ENCODE measurements at places on chromosomes 4 and X.

GRCh38 chrX:110851780-110852179, 56.2 kb upstream of the CHRDL1 start:
- DNase-seq = no peak

GRCh38 chr4:89538886-89539285, 231.3 kb upstream of the GPRIN3 start:
- DNase-seq = no peak

- DNase-seq = no peak
Measured at GRCh38 chr4:101217353-101218031, 129.8 kb downstream of the PPP3CA start.

DNA sequence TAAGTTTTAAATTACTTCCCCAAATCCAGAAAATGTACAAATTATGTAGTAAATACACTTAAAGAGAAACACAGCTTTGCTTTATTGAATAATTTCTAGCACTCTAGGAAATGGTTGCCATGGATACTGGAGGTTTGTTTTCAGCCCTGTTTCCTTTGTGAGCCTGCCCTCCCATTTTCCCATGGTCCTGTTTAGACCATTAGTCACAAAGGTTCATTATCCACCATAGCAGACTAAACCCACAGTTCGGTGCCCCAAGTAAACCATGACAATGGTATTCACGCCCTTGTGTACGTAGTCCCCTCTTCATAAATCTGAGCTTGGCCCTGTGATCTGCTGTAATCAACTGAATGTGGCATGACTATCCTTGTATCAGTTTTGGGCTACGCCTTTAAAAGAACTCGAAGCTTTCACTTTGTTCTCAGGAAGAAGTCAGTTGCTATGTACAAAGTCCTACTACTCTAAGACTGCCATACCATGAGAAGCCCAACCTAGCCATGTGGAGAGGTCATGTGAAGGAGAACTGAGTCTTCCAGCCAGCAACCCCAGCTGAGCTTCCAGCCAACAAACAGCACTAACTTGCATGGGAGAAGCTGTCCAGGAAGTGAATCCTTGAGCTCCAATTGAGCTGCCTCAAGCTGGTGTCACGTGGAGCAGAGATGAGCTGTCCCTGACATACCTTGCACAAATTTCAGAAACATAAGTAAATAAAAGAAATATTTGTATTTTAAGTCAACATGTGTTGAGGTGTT, 300.4 kb downstream of the LDB2 start:
- DNase-seq = no peak

GRCh38 chr4:931194-931959, 739 bp downstream of the GAK start:
- DNase-seq = no peak

DNA sequence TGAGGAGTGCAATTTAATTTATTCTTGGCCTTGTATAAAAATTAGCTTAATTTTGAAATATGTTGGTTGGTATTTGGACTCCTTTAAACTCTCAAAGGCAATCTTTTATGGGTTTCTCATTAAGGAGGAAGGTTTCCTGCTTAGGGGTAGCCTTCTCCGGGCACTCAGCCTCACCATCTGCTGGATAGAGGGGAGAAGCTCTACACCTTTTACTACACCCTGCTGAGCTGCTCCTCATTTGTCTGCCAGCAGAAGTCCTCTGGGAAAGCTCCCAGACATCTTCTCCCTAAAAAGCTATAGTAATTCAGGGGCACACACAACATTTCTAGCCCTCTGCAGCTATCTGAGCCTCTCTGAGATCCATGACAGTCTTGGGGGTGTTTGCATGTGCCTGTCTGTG, 179.1 kb downstream of the SOWAHB start:
- no peak for DNase-seq

DNA sequence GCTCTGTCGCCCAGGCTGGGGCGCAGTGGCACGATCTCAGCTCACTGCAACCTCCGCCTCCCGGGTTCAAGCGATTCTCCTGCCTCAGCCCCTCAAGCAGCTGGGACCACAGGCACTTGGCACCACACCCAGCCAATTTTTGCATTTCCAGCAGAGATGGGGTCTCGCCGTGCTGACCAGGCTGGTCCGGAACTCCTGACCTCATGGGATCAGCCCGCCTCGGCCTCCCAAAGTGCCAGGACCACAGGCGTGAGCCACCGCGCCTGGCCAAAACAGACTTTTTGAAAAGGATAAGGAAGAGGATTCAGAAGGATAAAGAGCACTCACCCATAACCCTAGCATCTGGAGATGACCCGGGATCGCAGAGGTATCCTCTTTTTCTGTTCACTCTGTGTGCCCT, 224.5 kb upstream of the AGTR2 start:
- DNase-seq = no peak

GRCh38 chrX:133541021-133541420, 125.7 kb upstream of the GPC4 start:
- DNase-seq = no peak

GRCh38 chrX:47218280-47218919, at the start of gene CDK16:
Gene CDK16, plus strand, starts transcription at chrX:47218681. Its CDS starts 4,877 bp downstream, at chrX:47223558.
- DNase-seq = no peak

- DNase-seq = no peak
Measured at GRCh38 chr4:158884280-158884679, 115.5 kb downstream of the FNIP2 start.

DNA sequence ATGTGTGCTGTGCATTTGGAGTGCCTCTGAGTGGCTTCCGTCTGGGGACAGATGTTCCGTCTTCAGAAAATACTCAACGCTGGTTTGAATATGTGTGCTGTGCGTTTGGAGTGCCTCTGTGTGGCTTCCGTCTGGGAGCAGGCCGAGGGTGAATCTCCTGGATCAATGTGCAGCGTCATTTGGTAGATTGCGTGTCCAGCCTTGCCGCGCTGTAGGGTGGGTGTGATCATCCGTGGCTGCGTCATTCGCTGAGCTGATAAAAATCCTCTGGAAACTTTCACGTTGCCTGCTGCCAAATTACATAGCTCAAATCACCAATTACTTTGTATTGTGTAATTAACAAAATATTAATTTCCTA, 12.1 kb downstream of the UVSSA start:
- DNase-seq = no peak

Data from Panc1 (cell line).